Skin of body (tissue), 3 donors: ENCODE measurements at places on chromosomes 3 and 15. TPM values are rescaled to one million over a fixed set of nuclear protein-coding genes. Genes with fewer than 3 reads are reported as not detected.
A peak's percentile ranks its signal among the peaks of the same experiment; 100 is the strongest.

RTP4 gene
- total RNA-seq, result 0.79 TPM

- no peak for DNase-seq
Observed at GRCh38 chr3:149894205-149894604, 76.5 kb downstream of the PFN2 start.

DNA sequence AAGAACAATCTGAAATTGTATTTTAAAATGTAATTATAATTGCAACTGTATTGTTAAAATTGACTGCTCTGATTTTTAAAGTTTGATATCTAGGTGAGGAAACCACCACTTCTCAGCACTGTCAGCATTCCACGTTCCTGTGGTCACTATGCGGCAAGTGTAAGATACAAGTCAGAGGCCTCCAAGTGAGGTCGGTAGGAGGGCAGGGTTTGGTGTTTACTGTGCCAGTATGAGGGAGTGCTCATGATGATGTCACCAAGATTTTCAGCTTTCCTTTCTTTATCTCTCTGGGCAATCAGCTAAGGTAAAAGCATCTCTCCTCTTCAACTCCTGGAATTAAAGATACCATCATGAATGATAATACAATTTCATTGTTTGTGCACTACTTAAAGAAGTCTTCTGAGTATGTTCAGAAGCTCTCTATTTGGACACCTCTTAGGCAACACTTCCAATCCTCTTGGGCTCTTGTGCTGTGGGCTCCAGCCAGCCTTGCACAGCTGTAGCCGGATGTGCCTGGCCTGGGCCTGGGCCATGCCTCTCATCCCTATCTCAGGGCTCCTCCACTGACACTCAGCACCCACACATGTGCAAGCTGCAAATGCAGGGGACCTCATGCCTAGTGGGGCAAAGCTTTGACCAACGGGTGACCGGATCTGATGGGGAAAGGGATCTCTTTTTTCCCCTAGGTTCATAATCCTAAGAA is 42.9 kb downstream of the CCR3 start:
- DNase-seq, result no peak

ROPN1 gene
- total RNA-seq, result 0.69 TPM

SCN11A gene
- total RNA-seq, result 1.9 TPM

RHCG gene
- total RNA-seq, result 13.3 TPM

DNA sequence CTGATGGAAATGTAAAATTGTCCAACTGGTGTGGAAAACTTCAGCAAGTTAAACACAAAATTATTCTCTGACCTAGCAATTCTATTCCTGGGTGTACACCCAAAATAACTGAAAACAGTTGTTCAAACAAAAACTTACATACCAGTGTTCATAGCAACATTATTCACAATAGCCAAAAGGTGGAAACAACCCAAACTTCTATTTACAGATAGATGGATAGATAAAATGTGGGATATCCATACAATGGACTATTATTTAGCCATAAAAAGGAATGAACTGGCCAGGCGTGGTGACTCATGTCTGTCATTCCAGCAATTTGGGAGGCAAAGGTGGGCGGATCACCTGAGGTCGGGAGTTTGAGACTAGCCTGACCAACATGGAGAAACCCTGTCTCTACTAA is 6.9 kb upstream of the VWA5B2 start:
- no peak for DNase-seq

- no peak for DNase-seq
Observed at GRCh38 chr3:49346797-49347251, 7.0 kb upstream of the USP4 start.

DNA sequence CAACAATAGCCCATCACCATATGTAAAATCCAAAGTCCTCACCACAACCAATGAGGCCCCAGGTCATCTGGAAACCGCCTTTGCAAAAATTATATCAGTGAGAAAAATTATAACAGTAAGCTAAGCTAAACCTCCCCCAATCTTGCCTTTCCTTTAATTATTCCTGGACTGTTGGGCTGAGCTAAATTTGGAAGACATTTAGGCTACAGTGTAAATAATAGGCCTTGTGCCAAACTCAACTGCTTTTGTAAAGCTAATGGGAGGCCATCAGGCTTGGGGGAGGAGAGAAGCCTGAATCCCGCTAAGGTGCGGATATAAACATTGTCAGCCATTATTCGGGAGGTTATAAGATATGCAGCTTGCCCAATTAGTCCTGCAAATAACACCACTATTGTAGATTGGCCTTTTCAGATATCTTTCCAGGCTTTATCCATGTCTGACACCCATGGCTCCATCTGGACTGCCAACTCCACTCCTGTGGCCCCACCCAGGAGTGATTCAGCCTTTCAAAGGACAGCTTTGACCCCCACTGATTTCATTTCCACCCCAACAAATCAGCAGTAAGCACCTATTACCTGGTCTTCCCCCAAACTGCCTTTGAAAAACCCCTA is 53.0 kb upstream of the CA12 start:
- no peak for DNase-seq

- no peak for DNase-seq
Observed at GRCh38 chr3:121231872-121232271, 313.9 kb downstream of the POLQ start.

- DNase-seq, result no peak
Observed at GRCh38 chr3:184405075-184406030, 25.5 kb downstream of the CHRD start.

GPR62 gene
- total RNA-seq, result 0.20 TPM

DNA sequence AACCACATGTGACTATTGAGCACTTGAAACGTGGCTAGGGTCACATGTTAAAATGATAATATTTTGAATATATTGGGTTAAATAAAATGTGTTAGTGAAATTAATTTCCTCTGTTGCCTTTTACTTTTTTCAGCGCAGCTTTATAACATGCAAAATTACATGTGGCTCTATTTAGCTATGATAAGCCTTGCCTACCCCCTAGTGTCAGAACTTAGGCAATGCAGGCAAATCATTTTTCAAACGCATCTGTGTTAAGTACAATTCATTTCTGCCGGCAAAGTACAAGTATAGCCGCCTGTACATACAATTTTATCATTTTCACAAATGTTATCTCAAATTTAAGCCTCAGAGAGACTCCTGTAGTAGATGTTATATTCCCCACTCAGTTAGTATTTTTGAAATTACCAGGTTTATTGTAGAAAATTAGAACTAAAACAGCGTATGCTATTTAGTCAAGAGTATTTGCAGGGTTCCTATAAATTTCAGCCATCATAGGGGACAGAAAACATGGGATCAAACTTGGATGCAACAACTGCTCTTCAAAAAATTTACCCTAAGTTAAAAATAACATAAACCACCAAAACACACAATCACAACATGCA is 56.1 kb downstream of the TAFA4 start:
- DNase-seq, result peak; percentile 55

GRCh38 chr3:165078293-165078692 is at the start of gene SI:
SI (minus strand) TSS chr3:165078496; CDS start chr3:165076012, 2,484 bp downstream.
- DNase-seq, result no peak

- no peak for DNase-seq
Observed at GRCh38 chr3:4531478-4532025, 38.4 kb downstream of the ITPR1 start.

FBXL22 gene
- 1.9 TPM for total RNA-seq

FGF7 gene
- 44.2 TPM for total RNA-seq

DNA sequence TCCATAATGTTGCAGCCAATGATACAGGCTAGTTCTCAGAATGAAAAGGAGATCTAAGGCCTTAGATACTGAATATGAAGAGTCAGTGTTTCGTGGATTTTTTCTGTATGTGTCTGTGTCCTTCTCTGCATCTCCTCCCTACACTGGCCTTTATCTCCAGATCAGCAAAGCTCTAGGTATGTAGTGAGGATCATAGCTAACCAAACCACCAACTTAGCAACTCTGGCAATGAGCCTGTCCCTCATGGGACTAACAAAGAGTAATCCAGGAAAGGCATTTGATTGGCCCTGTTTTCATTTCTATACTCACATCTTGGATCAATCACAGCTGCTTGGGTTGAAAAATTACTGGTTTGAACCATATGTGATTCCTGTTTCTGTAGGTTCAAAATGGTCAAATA is 18.6 kb upstream of the CNTN3 start:
- DNase-seq, result no peak

OCA2 gene
- total RNA-seq, result 1.4 TPM

DNA sequence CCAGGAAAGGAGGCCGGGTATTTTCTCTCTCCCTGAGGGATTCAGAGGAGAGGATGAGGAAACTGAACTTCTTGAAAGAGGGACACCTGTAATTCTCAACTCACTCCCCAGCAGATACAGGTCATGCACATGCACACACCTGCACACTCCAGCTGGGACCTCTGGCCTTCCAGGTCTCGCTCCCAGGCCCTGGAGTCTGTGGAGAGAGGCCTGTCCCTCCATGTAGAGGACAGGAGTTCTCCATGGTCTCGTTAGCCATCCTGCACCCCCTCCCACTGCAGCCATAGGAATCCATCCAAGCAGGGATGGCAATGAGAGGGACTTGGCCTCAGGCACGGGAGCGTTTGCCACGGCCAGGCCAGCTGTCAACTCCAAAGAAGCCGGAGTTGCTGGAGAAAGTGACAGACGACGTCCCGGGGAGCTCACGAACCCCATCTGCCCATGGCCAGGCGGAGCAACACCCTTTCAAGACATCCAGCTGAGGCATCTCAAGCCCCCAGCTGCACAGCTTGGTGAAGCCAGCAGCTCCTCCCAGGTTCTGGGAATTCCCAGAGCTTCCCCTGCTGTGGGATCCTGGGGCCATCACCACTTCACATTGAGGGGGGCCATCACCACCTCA is 223.3 kb downstream of the UACA start:
- no peak for DNase-seq

- DNase-seq, result no peak
Observed at GRCh38 chr3:117308756-117309155, 599.2 kb downstream of the TUSC7 start.

- no peak for DNase-seq
Observed at GRCh38 chr3:151903501-151903991, 30.1 kb downstream of the SUCNR1 start.

GRCh38 chr3:108511490-108511889 is 1.1 kb upstream of the MYH15 start:
- DNase-seq, result no peak

DNA sequence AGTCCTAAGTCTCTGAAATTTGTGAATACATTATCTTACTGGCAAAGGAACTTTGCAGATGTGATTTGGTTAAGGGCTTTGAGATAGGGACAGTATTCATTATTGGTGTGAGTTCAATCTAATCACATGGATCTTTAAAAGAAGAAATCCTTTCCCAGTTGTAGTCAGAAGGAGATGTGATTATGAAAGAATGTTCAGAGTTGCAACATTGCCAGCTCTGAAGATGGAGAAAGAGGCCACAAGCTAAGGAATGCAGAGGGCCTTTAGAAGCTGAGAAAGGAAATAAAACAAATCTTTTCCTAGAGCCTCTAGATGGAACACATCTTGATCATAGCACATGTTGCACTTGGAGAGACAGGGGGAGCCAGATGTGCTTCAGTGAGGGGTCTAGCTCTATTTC is 27.7 kb upstream of the SIAH2 start:
- no peak for DNase-seq

- no peak for DNase-seq
Observed at GRCh38 chr15:83854321-83854720, 200.4 kb downstream of the ADAMTSL3 start.

DNA sequence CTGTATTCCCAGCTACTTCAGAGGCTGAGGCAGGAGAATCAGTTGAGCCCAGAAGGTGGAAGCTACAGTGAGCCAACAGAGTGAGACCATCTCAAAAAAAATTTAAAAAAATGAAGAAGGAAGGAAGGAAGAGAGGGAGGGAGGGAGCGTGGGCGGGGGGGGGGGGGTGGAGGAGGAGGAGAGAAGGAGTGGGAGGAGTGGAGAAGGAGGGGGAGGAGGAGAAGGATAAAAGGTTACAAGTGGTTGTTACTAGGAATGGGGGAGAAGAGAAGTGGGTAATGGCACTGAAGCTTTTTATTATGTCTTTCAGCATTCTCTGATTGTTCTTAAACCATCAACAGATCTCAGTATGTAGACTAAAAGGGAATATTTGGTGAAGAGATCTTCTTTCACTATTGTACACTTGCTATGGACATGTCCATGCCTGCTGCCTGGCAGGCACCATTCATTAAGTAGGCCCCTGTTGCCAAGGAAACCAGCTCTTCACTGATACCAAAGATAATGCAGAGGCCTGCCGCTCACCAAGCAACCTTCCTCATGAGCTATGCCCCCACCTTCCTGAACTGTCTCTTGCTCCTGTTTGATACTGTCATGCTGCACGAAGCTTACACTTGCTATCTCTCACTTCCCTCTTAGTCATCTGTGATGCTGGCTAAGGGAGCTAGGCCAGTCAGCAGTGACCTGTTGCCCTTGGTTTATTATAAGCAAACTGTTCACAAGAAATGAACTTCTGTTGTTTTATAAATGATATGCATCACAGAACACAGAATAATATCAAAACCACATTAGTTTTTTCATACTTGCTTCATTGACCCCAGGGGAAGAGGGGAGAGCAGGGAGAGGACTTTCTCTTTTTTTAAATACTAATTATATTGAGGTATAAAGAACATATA is 23.1 kb downstream of the EPM2AIP1 start:
- peak; percentile 39 for DNase-seq

GRCh38 chr3:102123590-102124190 is 274.4 kb downstream of the NFKBIZ start:
- DNase-seq, result no peak

GRCh38 chr3:177681852-177682251 is 484.6 kb upstream of the TBL1XR1 start:
- DNase-seq, result no peak

MASP1 gene
- total RNA-seq, result 26.5 TPM

GRCh38 chr3:76352051-76352450 is 566.7 kb upstream of the ZNF717 start:
- peak; percentile 0 for DNase-seq

DNA sequence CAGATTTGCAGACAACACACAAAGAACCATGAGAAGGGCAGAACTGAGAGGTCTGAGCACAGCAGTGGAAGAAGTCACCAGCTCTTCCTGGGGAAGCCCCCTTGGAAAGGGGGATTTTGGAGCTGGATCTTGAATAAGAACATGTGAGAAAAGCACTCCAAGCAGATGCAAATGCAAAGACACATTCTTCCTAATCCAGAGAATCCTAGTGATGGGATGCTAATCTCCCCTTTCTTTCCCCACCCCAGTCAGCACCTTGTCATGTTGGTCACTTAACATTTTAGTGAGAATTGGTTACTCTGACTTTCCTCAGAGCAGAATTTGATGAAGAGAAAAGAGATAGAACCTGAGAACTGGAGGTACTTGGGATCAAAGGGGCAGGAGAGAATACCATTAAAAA is 148.5 kb downstream of the SSR3 start:
- no peak for DNase-seq

DNA sequence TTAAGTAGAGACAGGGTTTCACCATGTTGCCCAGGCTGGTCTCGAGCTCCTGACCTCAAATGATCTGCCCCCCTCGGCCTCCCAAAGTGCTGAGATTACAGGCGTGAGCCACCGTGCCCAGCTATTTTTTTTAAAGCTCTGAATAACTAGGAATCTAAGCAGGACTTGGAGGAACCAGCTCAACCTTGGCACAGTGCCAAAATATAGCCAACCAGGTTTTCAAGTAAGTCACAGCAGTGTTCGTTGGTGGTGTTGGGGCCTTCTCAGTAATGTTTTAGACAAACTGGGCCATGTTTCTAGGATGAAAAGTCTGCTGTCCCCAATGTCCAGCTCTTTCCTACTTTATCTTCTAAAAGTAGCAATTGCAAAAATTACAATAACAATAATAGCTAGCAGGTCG is 6.4 kb upstream of the ADAM10 start:
- DNase-seq, result no peak
